ENCODE measurements at places on chromosomes 11 and 22.

DNA sequence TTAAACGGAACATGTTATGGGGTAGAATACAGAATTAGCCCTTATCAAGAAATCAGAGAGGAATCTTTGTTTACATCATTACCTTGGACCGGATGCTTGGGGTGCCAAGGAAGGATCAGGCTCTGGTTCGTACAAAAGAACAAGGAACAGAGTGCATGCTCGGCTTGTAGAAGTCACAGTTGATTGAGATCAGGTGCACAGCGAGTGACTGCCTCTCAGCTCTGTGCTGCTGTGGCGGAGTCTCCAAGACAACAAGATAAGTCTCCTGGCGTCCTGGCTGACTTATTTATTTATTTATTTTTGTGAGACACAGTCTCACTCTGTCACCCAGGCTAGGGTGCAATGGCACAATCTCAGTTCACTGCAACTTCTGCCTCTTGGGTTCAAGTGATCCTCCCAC lies 31.8 kb downstream of the GLB1L2 start:
- DNase-seq = no peak

DNA sequence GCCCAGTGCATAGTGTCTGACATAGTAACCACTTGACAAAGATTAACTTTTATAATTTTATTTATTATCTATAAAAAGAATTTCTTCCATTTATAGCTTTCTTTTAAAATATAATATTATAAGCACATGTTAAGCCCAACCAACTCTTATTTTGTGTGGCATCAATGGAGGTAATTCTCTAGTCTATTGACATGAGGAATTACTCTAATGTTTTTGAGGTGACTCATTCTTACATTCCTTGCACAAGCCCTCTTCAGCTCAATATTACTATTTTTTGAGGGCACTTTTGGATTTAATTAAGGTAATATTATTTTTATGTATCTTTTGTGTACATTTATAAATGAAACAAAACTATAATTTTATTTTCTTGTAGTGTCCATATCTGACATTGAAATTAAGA lies 59.6 kb downstream of the AASDHPPT start:
- DNase-seq = no peak

DNA sequence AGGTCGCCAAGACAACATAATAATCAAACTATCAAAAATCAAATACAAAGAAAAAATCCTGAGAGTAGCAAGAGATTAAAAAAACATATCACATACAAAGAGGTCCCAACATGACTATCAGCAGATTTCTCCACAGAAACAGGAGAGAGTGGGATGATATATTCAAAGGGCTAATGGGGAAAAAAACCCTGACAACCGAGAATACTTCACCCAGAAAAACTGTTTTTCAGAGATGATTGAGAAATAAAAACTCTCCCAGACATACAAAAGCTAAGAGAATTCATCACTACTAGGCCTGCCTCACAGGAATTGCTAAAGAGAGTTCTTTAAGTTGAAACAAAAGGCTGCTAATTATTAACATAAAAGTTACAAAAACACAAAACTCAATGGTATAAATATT lies 108.1 kb downstream of the EFCAB6 start:
- DNase-seq = no peak

- no peak for DNase-seq
These were observed 15.7 kb downstream of the SPTY2D1 start for GRCh38 chr11:18618342-18619025.

All from 8988T (cell line).